ENCODE measurements at places on chromosomes 7 and 10.

DNA sequence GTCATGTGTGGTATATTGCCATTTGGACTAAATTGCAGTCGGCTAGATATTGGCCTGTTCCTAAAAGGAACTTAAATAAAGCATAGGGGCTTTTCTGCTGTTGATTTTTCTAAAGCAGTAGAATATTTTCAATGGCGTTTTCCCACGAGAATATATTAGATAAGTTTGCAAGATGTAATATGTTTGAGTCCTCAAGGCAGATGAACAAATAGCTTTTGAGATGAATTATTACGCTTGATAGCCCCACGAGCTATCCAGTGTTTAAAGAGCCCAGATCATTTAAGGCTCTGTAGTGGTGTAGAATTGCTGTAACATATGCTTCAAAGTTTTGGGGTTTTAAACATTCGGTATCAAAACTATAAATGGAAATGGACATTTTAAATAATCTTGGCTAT, 2.9 kb downstream of the CELF2 start:
- DNase-seq: no peak

GRCh38 chr10:88164471-88164870, 301.0 kb downstream of the PTEN start:
- no peak for DNase-seq

- no peak for DNase-seq
These were observed 8.1 kb upstream of the LBX1 start for GRCh38 chr10:101237081-101237981.

- peak; percentile 40 for DNase-seq
These were observed 4.5 kb upstream of the HKDC1 start for GRCh38 chr10:69215405-69216171.

GRCh38 chr10:16586358-16587138, 64.9 kb upstream of the C1QL3 start:
- DNase-seq: no peak

- DNase-seq: no peak
These were observed 11.6 kb downstream of the MLXIPL start for GRCh38 chr7:73612598-73613269.

DNA sequence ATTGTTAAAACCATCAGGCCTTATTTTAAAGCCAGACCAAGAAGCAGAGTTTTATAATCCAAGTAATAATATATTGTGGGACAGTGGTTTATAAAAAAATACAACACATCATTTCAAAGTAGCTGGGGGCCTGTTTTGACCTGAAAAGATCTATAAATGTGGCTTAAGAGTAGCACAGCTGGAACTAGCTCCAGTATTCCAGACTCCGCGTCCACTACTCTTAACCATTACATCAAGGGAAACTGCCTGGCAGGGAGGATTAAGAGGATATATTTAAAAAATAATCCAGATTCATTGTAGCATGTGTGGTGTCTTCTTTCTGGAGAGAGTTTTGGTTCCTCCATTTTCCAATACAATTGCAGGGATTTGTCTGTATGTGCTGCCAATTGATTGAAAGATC, 67.3 kb downstream of the MET start:
- DNase-seq: no peak

DNA sequence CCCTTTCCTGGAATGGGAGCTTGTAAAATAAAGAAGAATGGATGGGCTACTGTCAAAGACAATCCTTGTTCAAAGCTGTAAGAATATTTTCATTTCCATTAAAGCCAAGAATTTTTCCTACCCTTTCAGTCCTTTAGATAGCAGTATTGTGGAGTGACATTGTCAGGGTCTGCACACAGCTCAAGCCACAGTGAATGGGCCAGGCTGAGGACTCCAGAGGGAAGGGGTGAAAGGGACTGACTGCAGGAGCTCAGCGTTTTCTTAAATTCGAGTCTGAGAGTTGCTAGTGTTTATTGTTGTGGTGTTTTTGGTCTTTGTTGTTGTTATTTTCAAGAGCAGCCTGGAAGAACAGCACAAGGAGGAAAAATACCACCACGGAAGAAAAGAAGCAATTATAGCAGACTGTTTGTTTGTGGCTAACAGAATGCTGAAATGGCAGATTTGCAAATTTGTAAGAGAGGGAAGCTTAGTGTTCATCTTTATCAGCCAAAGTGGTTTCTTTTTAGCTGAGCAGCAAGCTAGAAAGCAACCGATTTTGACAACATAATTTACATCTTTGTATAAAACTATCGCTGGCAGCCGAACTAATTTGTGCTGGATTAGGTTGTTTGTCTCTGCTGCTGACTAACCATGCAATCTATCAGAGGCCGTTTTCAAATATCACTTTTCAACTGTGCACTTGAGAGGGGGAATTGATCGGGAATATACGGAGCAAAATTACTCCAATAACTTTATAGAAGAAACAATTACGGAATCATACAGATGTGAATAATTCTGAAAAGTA, 192.1 kb downstream of the LRMDA start:
- DNase-seq: no peak

DNA sequence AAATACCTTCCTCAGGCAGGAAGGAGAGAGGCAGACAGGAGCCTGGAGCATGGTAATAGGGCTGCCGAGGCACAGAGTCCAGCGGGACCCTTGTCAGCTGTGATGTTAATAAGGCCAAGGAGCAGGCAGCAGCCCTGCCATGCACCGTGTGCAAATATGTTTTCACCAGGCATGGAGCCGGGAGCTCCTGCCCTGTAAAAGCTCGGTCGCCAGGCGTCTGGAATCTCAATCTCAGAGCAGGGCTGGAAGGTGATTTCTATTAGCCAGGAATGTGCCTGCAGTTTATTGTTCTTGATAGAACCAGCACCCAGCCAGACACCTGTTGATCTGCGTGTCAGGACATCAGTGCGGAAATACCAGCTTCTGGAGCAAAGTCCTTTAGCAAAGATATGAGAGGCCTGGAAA, 469.8 kb downstream of the GLRX3 start:
- DNase-seq: no peak

DNA sequence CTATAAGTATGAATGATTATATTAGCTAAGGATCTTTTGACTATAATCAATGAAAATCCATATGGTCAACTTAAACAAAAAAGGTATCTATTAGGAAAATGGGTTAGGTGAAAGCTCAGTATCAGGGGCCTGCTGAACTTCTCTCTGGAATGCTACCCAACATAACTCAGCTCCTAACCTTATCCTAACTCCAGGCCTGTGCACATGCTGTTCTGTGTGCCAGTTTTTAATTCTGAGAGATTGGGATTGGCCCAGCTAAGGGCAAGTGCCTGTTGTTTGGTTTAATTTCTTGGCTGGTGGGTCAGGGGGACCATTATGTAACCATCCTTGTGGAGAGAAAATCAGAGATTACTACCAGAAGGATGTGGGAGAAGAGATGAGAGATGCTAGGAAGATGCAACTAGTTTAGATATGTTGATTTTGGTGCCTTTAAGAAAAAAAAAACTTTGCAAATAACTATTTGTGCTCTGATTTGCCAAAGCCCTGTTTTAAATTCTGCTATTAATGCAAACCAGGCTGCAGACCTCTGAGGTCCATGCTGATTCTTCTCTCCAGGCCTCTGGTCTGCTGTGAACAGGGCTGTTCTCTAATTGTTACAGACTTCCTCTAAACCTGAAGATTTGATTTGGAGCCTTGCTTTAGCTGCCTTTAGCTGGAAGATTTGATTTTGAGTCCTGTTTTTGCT, 23.9 kb upstream of the HDAC9 start:
- no peak for DNase-seq

DNA sequence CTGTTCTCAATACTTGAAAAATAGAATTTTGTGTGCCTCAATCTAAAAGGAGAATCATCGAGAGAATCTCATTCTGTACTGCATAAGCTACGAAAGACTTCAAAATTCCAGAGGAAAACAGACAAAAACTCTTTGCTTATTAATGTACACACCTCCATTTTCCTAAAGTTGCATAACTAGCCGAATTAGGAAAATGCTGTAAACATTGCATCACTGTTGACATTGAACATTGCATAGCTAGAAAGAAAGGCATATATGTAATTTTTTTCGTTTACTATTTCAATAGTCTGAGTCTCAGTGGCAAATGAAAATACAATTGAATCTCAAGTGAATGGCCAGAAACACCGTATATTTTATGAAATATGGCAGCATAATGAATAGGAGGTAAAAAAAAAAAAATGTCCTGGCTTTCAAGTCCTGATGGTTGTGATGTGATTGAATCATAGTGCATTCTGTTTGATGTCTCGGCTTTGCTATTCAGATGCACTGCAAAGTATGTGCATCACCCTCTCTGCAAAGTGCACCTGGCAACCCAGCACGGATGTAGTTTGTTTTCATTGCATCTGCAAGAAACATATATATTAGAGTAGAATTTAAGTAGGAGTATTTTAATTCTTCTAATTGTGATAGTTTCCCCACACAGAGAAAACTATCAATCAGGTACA, 196.7 kb downstream of the VTI1A start:
- no peak for DNase-seq

DNA sequence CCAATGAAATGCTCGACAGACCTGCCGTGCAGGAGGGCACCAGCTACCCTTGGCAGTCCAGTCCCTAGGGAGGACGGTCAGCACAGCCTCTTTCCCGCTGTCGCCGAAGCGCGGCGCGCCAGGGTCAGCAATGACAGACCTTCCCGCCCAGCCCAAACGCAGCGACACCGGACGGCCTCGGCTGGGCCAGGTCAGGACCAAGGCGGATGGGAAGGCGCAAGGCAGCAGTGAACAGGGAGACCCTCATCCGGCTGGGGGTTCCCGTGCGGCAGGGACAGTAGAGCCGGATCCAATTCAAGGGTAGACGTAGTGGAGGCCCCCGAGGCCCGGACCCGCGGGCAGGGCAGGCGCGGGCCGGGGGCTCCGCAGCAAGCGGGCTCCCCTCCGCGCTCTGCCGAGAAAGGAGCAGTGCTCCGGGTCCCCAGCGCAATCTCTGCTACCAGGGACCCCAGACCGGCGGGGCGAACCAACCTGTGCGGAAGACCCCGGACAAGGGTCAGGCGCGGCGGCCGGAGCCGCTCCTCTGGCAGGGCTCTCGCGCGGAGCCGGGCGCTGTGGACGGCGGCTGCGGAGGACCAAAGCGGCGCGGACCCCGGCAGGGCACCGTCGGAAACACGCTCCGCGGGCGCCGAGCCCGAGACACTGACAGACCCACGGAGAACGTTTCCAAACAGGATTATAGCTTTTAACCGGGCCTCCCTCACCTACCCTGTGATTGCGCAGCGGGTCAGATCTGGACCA, at the start of gene SEC31B:
SEC31B (minus strand) TSS at position 551 of the 741 bp plus-strand sequence. CDS start 2,909 bp downstream, outside the sequence.
- no peak for DNase-seq

GRCh38 chr7:116766881-116767280, 94.9 kb downstream of the MET start:
- DNase-seq: no peak

DNA sequence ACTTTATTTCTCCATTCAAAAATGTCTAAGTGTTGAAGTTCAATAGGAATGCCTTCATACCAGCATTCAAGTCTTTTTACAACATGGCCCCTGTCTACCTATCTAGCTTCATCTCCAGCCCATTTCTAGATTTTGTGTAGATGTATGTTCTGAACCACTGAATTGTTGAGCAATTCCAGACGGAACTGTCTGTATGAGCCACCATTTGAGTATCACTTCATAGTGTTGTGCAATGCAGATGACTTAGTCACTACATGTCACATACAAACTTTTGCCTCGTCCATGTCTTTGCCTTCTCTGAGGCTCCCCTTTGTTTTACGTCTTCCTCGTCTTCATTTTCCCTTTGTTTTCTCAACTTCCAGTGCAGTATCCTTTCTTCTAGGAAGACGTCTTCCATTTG, 118.1 kb downstream of the INHBA start:
- DNase-seq: no peak

DNA sequence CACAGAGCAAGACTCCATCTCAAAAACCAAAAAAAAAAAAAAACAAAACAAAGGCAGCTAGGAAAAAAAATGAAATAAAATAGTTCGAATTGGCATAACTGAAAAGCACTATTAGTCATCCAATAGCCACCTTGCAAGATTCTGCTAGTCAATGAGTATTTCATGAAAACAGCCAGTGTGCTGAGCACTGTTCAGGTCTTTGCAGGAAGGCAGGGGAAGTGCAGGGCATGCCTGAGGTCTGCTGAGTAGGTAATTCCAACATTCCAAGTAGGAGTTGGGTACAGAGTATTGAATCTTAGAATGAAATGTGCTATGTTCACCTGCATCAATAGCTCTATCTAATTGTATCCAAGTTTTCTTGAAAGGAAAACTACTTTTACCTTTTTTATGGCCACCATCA, 22.9 kb downstream of the ABRAXAS2 start:
- no peak for DNase-seq

DNA sequence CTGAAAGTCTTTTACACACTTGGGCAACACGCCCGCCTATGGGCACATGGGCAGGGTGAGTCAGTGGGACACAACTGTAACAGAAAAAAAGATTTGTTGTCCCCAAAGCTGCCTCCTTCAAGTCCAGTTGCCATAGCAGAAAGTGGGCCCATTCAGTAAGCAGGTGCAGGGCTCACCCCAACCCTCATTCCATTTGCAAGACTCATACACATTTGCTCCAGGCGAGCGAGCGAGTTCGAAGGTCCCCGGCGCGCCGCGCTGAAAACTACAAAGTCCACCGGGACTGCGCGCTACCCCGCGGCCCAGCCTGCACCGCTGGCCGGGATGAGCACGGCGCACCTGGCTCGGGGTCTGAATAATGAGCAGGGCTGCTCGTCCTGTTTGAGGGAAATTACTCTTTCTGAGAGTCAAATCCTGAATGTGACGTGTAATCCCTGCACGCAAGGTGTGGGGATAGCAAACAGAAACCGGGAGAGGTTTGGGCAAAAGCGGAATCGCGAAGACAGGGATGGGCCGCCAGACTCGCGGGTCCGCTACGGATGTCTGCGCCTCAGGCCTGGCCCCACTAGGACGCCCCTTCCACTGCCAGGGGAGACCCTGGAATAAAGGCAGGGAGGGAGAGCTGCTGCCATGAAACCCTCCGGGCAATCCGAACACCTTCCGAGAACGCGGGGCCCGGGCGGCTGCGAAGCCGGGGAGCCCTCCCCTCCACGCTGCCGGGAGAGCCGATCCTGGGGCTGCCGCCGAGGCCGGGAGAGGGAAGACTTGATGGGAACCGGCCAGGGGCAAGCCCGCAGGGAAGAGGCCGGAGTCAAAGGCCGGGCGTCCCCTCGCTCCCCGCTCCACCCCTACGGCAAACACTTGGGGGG, 982 bp downstream of the COBL start:
- no peak for DNase-seq

DNA sequence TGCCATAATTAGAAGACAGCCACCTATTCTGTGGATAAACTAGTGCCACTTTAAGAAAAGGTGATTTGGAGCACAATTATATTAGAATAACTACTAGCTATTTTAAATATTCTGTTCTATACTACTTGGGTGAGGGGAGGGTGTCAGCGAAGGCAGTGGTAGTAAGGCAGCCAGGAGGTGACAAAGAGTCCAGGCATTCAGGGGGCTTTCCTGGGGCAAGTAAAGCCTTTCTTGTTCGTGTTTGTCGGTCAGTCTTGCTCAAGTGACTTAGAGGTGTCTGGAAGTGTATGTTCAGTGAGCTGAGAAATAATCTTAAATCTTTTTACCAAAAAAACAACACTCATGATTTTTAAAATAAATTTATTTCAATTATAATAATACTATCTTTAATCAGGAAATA, 34.4 kb downstream of the ADD3 start:
- no peak for DNase-seq

- no peak for DNase-seq
These were observed 603 bp downstream of the ADRA2A start for GRCh38 chr10:111077479-111077784.

Data from CD4-positive, alpha-beta T cell treated with Interleukin-17A for 1 hour (primary cell).